Esophagus muscularis mucosa (tissue), 4 donors: ENCODE measurements at places on chromosomes 6 and 20. TPM values are rescaled to one million over a fixed set of nuclear protein-coding genes. Genes with fewer than 3 reads are reported as not detected.

DNA sequence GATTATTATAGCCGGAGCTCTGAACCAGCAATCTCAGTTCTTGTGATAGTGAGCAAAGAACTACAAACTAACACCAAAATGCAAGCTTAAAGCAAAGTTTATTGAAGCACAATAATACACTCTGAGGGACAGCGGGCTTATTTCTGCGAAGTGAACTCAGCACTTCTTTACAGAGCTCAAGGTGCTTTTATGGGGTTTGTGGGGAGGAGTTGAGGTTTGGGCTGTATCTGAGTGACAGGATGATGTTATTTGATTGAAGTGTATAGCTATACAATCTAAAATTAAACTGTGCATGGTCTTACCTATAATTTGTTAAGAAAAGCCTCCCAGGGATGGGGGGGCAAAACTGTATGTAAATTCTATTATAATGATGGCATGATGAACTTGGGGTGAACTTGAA is 1.0 kb upstream of the HFE start:
- DNase-seq = no peak
- H3K36me3 ChIP-seq = no peaks in the 10 kb centered on the region
- peak overlapping the region; percentile 91 for H3K27ac ChIP-seq
- no peak overlapping the region for H3K4me3 ChIP-seq
- peaks cover 25% of the 10 kb centered on the region for H3K4me1 ChIP-seq

GRCh38 chr6:155186052-155186658 is 77.7 kb upstream of the CLDN20 start:
- no peak overlapping the region for H3K27ac ChIP-seq
- no peaks in the 10 kb centered on the region for H3K36me3 ChIP-seq
- H3K4me3 ChIP-seq = no peak overlapping the region
- H3K27me3 ChIP-seq = no peaks in the 10 kb centered on the region
- peaks cover 79% of the 10 kb centered on the region for H3K4me1 ChIP-seq

The CASS4 gene
- total RNA-seq = 8.1 TPM

The GGTLC1 gene
- not detected for total RNA-seq
